ENCODE measurements at places on chromosomes 6 and 20. TPM values are rescaled to one million over a fixed set of nuclear protein-coding genes. Genes with fewer than 3 reads are reported as not detected.
A peak's percentile ranks its signal among the peaks of the same experiment; 100 is the strongest.

PLN gene
- 0.49 TPM for polyA plus RNA-seq

SIRPD gene
- not detected for polyA plus RNA-seq

- H3K4me3 ChIP-seq = no peak overlapping the region
- peaks cover 21% of the 10 kb centered on the region for H3K4me1 ChIP-seq
- peak; percentile 58 for DNase-seq
- H3K36me3 ChIP-seq = no peaks in the 10 kb centered on the region
These were observed 8.1 kb downstream of the NEDD9 start for GRCh38 chr6:11224252-11224965.

DNA sequence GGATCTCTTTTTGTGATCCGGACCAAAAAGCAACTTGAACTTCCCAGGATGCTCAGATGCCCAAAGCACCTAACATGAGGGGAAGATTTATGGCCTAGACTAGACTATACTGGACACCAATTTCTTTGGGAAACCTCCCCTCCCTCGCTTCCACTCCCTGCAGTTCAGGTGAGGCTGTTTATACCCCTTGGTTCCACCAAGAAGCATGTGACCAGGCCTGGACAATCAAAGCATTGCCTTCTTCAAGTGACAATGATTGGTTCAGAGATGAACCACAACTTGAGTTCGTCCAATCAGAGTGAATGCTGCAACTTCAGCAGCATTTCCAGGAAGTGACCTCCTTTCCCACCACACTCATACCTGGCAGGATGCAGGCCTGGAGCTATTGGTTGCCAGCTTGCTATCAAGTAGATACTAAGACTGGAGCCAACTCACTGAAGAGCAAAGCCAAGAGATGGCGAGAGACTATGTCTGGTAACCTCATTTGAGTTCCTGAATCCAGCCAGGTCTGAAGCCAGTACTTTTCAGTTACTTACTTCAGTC is 45.6 kb upstream of the SLC9A8 start:
- no peak overlapping the region for H3K27ac ChIP-seq
- H3K4me1 ChIP-seq = peaks cover 24% of the 10 kb centered on the region
- no peak overlapping the region for H3K4me3 ChIP-seq
- H3K36me3 ChIP-seq = no peaks in the 10 kb centered on the region

DNA sequence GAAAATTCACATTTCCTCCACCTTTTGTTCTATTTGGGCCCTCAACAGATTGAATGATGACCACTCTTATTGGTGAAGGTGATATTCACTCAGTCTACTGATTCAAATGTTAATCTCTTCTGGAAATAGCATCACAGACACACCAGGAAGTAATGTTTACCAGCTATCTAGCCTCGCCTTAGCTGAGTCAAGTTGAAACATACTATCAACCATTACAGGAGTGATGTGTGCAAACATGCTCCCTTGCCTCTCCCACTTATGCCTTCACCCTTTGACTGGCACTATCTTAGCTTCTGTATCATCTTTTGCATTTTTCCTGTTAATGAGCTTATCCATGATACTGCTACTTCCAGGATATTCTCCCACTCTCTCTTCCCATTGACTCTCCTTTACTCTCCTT is 191.9 kb downstream of the CENPW start:
- H3K4me3 ChIP-seq = no peak overlapping the region
- H3K27ac ChIP-seq = no peak overlapping the region
- H3K4me1 ChIP-seq = no peaks in the 10 kb centered on the region
- H3K27me3 ChIP-seq = no peaks in the 10 kb centered on the region
- no peak for DNase-seq
- H3K36me3 ChIP-seq = no peaks in the 10 kb centered on the region

DNA sequence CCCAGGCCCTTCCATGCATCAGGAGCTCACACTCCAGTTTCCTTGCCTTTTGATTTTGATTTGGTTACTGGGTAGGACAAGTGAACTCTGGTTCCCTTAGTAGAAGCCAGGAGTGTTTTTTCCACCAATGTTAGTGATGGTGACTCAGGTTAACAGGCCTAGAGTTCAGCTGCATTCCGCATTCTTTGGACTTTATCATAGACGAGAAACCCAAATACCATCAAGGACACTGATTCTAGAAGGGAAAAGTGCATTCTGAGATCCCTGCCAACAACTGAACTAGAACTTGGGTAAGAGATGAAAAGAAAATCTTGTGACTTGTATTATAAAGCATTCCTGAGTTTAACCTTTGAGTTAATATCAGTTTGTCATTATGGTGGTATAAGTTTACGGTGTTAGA is 8.9 kb downstream of the GSS start:
- H3K27me3 ChIP-seq = no peaks in the 10 kb centered on the region
- peaks cover 24% of the 10 kb centered on the region for H3K4me1 ChIP-seq
- 0 out of 2 replicates have a peak, but pooled peaks cover 11% of the 10 kb centered on the region for H3K36me3 ChIP-seq
- DNase-seq = no peak
- H3K27ac ChIP-seq = no peak overlapping the region

ZFP57 gene
- polyA plus RNA-seq = not detected

GPLD1 gene
- 0.09 TPM for polyA plus RNA-seq

SF3B5 gene
- 197 TPM for polyA plus RNA-seq

ZC2HC1B gene
- polyA plus RNA-seq = not detected

- peak overlapping the region; percentile 48 for H3K4me3 ChIP-seq
- peak; percentile 88 for DNase-seq
- H3K4me1 ChIP-seq = peaks cover 57% of the 10 kb centered on the region
- H3K27ac ChIP-seq = peak overlapping the region; percentile 97
- no peaks in the 10 kb centered on the region for H3K36me3 ChIP-seq
- no peaks in the 10 kb centered on the region for H3K27me3 ChIP-seq
These were observed 441.4 kb downstream of the BCKDHB start for GRCh38 chr6:80547827-80548226.

GRCh38 chr6:35049900-35050756 is 91.0 kb downstream of the TCP11 start:
- H3K36me3 ChIP-seq = no peaks in the 10 kb centered on the region
- H3K27me3 ChIP-seq = no peaks in the 10 kb centered on the region
- DNase-seq = peak; percentile 68
- peaks cover 45% of the 10 kb centered on the region for H3K4me1 ChIP-seq
- no peak overlapping the region for H3K4me3 ChIP-seq

- no peak overlapping the region for H3K27ac ChIP-seq
- no peaks in the 10 kb centered on the region for H3K27me3 ChIP-seq
- no peak for DNase-seq
- H3K4me3 ChIP-seq = no peak overlapping the region
These were observed 68.6 kb downstream of the REV3L start for GRCh38 chr6:111414373-111414772.

GRCh38 chr6:149499066-149499465 is 14.3 kb upstream of the ZC3H12D start:
- peak; percentile 76 for DNase-seq
- H3K36me3 ChIP-seq = peaks cover 1% of the 10 kb centered on the region
- no peak overlapping the region for H3K27ac ChIP-seq
- 0 out of 2 replicates have a peak, but pooled peaks cover 13% of the 10 kb centered on the region for H3K4me1 ChIP-seq
- no peaks in the 10 kb centered on the region for H3K27me3 ChIP-seq

GRCh38 chr6:138162111-138162954 is 594 bp downstream of the ARFGEF3 start:
- no peaks in the 10 kb centered on the region for H3K4me1 ChIP-seq
- H3K4me3 ChIP-seq = peak overlapping the region; percentile 68
- no peak overlapping the region for H3K27ac ChIP-seq
- no peaks in the 10 kb centered on the region for H3K36me3 ChIP-seq
- H3K27me3 ChIP-seq = peaks cover 62% of the 10 kb centered on the region

DNA sequence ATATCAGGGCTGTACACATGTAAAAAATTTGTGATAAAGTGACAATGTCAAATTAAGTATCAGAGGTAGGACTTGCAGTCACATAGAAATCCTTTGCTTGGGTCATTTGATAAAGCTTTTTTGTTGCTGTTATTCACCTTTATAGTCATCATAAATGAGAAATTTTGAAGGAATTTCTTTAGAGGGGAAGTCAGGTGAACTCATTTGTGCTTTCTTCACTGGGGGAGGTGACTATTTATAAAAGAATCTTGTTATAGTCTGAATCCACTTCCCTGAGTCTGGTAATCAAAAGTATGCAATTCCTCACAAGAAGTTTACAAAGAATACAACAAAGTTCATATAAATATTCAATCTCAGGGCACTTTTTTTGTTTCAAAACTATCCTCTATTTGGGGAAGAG is 47.7 kb downstream of the FRK start:
- H3K27ac ChIP-seq = no peak overlapping the region
- peaks cover 32% of the 10 kb centered on the region for H3K4me1 ChIP-seq
- no peaks in the 10 kb centered on the region for H3K36me3 ChIP-seq
- H3K4me3 ChIP-seq = no peak overlapping the region
- H3K27me3 ChIP-seq = no peaks in the 10 kb centered on the region

DNA sequence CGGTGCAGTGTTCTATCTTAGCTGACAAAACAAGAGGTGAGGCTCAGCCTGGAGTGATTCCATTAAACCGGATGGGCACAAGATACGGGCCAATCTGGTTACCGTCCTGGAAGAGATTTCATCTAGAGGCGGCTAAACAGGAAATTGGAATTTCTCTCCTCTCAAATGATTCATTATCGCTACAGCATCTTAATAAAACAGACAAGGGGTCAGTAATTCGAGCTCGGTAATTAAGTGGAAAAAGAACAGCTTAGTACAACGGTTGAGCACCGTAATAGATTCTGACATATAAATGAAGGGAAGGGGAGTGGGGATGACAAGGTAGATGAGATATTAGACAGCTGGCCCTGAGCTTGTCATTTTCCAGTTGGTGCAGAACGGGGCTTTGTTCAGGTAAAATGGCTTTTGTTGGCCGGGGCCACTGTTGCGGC is 137.2 kb downstream of the EDN3 start:
- no peaks in the 10 kb centered on the region for H3K27me3 ChIP-seq
- no peaks in the 10 kb centered on the region for H3K4me1 ChIP-seq
- no peaks in the 10 kb centered on the region for H3K36me3 ChIP-seq
- H3K27ac ChIP-seq = no peak overlapping the region
- no peak for DNase-seq
- no peak overlapping the region for H3K4me3 ChIP-seq

DNA sequence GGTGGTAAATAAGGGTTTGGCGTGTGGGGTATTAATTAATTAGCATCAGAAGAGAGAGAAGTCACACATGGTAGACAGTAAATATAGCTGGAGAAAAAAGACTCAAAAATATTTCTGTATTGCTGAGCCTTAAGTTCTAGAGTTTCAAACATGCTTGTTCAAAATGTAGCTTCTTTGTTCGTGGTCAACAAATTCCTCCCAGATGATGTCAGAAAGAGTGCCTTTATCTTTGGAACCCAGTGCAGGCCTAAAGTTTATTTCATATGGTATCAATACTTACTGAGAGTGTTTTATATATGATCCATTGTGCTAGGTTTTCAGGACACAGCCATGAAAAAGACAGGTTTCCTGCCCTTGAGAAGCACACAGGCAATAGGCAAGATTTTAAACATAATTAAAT is 18.3 kb downstream of the MARCKS start:
- 0 out of 2 replicates have a peak overlapping the region, but pooled peaks have one; percentile 1 for H3K27ac ChIP-seq
- no peak overlapping the region for H3K4me3 ChIP-seq
- no peaks in the 10 kb centered on the region for H3K36me3 ChIP-seq
- no peaks in the 10 kb centered on the region for H3K27me3 ChIP-seq

DNA sequence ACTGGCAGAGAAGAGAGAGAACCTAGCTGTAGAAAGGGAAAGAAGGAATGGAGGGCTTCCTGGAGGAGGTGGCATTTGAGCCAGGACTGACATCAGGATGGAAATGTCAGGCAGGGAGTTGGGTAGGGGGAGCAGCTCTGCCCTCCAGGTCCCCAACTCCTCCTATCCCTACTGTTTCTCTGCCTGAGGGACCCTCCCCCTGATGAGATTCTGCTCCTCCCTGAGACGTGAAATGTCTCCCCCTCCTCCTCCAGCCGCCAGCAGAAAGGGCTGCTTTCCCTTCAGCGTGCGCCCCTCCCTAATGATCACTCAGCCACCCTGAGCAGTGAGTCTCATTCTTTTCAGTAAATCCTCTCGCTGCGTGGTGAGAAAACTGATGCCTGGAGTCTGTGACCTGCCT is 40.6 kb downstream of the HLA-DPB1 start:
- DNase-seq = peak; percentile 10
- H3K4me3 ChIP-seq = no peak overlapping the region
- H3K36me3 ChIP-seq = no peaks in the 10 kb centered on the region
- peaks cover 63% of the 10 kb centered on the region for H3K27me3 ChIP-seq
- H3K4me1 ChIP-seq = no peaks in the 10 kb centered on the region
- H3K27ac ChIP-seq = no peak overlapping the region

- H3K27me3 ChIP-seq = no peaks in the 10 kb centered on the region
- DNase-seq = no peak
- H3K27ac ChIP-seq = no peak overlapping the region
These were observed 42.2 kb downstream of the DTNBP1 start for GRCh38 chr6:15620611-15621010.

Data from GM23248 (cell line).